ENCODE measurements at places on chromosomes 2 and 18. TPM values are rescaled to one million over a fixed set of nuclear protein-coding genes. Genes with fewer than 3 reads are reported as not detected.

- no peak overlapping the region for H3K27ac ChIP-seq
- no peaks in the 10 kb centered on the region for H3K27me3 ChIP-seq
- H3K4me3 ChIP-seq, result no peak overlapping the region
- no peaks in the 10 kb centered on the region for H3K36me3 ChIP-seq
- no peaks in the 10 kb centered on the region for H3K4me1 ChIP-seq
Measured at GRCh38 chr2:142308744-142309143, 177.9 kb upstream of the LRP1B start.

GRCh38 chr2:105375001-105375561 is 23.8 kb downstream of the FHL2 start:
- peaks cover under 1% of the 10 kb centered on the region for H3K4me1 ChIP-seq
- no peaks in the 10 kb centered on the region for H3K27me3 ChIP-seq
- no peak for DNase-seq
- peak overlapping the region; percentile 30 for H3K27ac ChIP-seq

DNA sequence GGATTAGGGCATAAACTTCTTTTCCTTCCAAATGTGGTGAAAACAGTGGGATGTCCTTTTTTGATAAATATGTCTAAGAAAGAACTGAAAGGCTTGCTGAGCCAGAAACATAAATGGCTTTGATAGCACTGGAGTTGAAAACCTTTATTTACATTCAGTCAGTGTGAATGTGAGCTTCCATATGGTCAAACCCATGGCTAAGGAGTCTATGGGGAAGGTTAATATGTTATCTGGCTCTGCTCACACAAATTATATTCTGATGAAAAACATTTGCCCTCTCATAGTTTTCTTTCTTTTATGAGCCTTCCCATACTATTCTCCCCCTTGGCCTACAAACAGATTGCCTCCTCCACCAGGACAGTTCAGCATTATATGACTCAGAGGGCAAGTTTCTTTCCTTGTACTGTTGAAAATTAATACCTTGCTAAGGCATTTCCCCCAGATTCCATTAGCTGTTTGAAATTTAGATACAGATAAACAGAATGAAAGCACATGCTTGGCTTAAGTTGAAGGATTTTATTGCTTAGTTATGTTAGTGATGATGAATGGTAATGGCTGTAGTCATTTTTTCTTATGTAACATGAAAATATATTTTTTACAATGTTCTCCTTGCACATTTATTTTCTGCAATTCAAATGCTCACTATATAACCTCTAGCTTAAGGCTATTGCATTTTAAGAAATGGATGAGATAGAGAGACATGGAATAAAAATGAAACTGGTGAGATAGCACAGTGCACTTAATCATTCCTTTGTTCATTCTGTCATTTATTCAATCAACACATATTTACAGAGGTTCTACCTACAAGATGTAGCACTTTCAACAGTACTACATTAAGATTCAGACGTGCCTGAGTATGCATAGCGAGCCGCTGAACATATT is 544.1 kb downstream of the LRRTM4 start:
- H3K36me3 ChIP-seq, result no peaks in the 10 kb centered on the region
- H3K4me3 ChIP-seq, result no peak overlapping the region
- no peaks in the 10 kb centered on the region for H3K4me1 ChIP-seq
- H3K27me3 ChIP-seq, result no peaks in the 10 kb centered on the region
- no peak overlapping the region for H3K27ac ChIP-seq

GRCh38 chr2:203201426-203201825 is 37.4 kb upstream of the CYP20A1 start:
- H3K4me3 ChIP-seq, result no peak overlapping the region
- no peak for DNase-seq
- peaks cover 2% of the 10 kb centered on the region for H3K36me3 ChIP-seq
- no peaks in the 10 kb centered on the region for H3K27me3 ChIP-seq

GRCh38 chr2:48601349-48601748 is 16.3 kb upstream of the GTF2A1L start:
- H3K4me3 ChIP-seq, result no peak overlapping the region
- no peaks in the 10 kb centered on the region for H3K36me3 ChIP-seq
- no peak overlapping the region for H3K27ac ChIP-seq
- no peak for DNase-seq
- no peaks in the 10 kb centered on the region for H3K4me1 ChIP-seq
- H3K27me3 ChIP-seq, result no peaks in the 10 kb centered on the region

GRCh38 chr2:9249020-9249800 is 42.6 kb downstream of the ASAP2 start:
- H3K27me3 ChIP-seq, result no peaks in the 10 kb centered on the region
- H3K27ac ChIP-seq, result no peak overlapping the region
- no peak for DNase-seq
- no peaks in the 10 kb centered on the region for H3K36me3 ChIP-seq

DNA sequence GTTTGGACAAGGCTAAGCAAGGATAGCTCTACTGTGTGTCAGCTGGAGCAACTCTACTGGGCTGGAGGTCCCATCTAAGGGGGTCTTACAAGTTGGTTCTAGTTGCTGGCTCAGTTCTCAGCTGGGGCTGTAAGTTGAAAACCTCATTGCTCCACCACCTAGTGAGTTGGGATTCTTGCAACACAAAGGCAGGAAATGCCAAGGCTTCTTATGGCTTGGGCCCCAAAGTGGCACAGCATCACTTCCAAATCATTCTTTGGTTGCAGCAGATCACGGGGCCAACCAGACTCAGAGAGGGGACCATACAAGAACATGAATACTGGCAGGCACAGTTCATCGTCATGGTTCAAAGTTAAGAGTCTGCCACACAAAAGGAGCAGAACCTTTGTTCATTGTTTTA is 332.7 kb downstream of the LRRTM1 start:
- H3K27me3 ChIP-seq, result no peaks in the 10 kb centered on the region
- no peaks in the 10 kb centered on the region for H3K36me3 ChIP-seq
- H3K4me3 ChIP-seq, result no peak overlapping the region
- H3K4me1 ChIP-seq, result no peaks in the 10 kb centered on the region
- no peak overlapping the region for H3K27ac ChIP-seq
- DNase-seq, result no peak

GRCh38 chr2:20937353-20937752 is 106.5 kb downstream of the APOB start:
- H3K27me3 ChIP-seq, result no peaks in the 10 kb centered on the region
- no peak overlapping the region for H3K4me3 ChIP-seq
- no peak overlapping the region for H3K27ac ChIP-seq
- DNase-seq, result no peak
- no peaks in the 10 kb centered on the region for H3K36me3 ChIP-seq

GRCh38 chr18:21914739-21915319 is 174.2 kb downstream of the MIB1 start:
- peak; percentile 37 for DNase-seq
- H3K27ac ChIP-seq, result no peak overlapping the region
- H3K4me3 ChIP-seq, result no peak overlapping the region
- H3K27me3 ChIP-seq, result no peaks in the 10 kb centered on the region
- H3K4me1 ChIP-seq, result no peaks in the 10 kb centered on the region

- H3K36me3 ChIP-seq, result no peaks in the 10 kb centered on the region
- H3K27me3 ChIP-seq, result no peaks in the 10 kb centered on the region
- no peak overlapping the region for H3K4me3 ChIP-seq
- no peak for DNase-seq
- no peak overlapping the region for H3K27ac ChIP-seq
- no peaks in the 10 kb centered on the region for H3K4me1 ChIP-seq
Measured at GRCh38 chr2:113105047-113105785, 22.2 kb upstream of the IL1RN start.

- H3K27me3 ChIP-seq, result no peaks in the 10 kb centered on the region
- H3K4me3 ChIP-seq, result no peak overlapping the region
- no peaks in the 10 kb centered on the region for H3K36me3 ChIP-seq
- DNase-seq, result no peak
- H3K27ac ChIP-seq, result no peak overlapping the region
- no peaks in the 10 kb centered on the region for H3K4me1 ChIP-seq
Measured at GRCh38 chr2:122681626-122682025, 926.2 kb downstream of the TSN start.

- H3K4me3 ChIP-seq, result no peak overlapping the region
- DNase-seq, result no peak
- no peaks in the 10 kb centered on the region for H3K4me1 ChIP-seq
- no peaks in the 10 kb centered on the region for H3K36me3 ChIP-seq
Measured at GRCh38 chr18:68362907-68363306, 352.0 kb downstream of the TMX3 start.

- H3K27me3 ChIP-seq, result no peaks in the 10 kb centered on the region
- no peak for DNase-seq
- H3K4me3 ChIP-seq, result no peak overlapping the region
- H3K27ac ChIP-seq, result no peak overlapping the region
Measured at GRCh38 chr2:71473346-71474031, 20.1 kb downstream of the DYSF start.

- peaks cover 7% of the 10 kb centered on the region for H3K4me1 ChIP-seq
- no peak overlapping the region for H3K27ac ChIP-seq
- DNase-seq, result no peak
- H3K27me3 ChIP-seq, result no peaks in the 10 kb centered on the region
- H3K36me3 ChIP-seq, result no peaks in the 10 kb centered on the region
Measured at GRCh38 chr2:239206042-239206441, 194.8 kb downstream of the HDAC4 start.

- no peaks in the 10 kb centered on the region for H3K4me1 ChIP-seq
- no peak overlapping the region for H3K4me3 ChIP-seq
- DNase-seq, result no peak
- no peaks in the 10 kb centered on the region for H3K36me3 ChIP-seq
- no peaks in the 10 kb centered on the region for H3K27me3 ChIP-seq
- H3K27ac ChIP-seq, result no peak overlapping the region
Measured at GRCh38 chr2:178177066-178177679, 17.1 kb upstream of the OSBPL6 start.

DNA sequence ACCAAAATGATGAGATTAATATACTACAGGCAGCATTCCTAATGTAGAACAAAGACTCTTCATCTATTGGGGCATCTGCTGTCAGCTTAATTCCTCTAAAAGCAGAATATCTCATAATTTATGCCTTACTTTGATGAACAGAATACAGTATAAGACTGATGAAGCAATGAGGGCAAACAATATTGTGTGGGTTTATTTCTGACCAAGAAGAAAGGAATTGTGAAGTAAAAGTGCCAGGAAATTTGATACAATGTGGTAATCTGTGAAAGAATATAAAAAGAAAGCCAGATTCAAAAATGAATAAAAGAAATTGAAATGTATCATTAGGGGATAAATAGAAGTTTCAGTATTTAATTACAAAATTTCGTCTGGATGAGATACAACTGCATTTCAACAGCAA is 78.8 kb upstream of the TTC21B start:
- H3K27me3 ChIP-seq, result no peaks in the 10 kb centered on the region
- H3K27ac ChIP-seq, result no peak overlapping the region
- no peaks in the 10 kb centered on the region for H3K36me3 ChIP-seq
- H3K4me1 ChIP-seq, result no peaks in the 10 kb centered on the region
- no peak overlapping the region for H3K4me3 ChIP-seq
- DNase-seq, result no peak

DNA sequence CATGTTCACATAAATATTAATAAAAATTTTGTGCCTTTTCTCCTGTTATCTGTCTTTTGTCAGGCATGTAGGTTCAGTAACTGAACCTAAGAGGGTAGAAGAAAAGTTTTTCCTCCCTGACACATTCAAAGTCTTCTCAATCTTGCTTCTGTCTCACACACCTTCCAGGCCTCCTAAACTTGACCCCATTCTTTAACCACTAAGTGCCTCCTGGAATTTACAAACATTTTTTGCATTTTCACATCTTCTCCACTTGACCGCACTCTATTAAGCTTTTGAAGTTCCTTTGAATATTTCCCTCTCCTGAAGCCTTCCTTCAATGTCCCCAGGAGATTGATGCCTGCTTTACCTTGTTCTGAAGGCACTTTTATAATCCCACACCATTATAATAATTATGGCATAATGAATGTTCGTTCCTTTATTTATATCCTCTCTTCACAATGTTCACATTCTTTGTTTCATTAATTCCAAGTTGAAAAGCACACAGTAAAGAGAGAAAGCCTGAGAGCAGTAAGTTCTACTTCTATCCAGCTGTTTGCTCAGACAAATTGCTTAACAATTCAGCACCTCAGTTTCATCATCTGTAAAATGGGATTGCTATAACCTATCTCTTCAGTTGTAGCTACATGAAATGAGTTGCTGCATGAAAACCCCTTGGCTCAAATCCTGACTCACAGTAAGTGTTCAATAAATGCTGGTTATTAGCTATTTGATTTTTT is 184.8 kb upstream of the KLHL29 start:
- no peaks in the 10 kb centered on the region for H3K36me3 ChIP-seq
- H3K27me3 ChIP-seq, result no peaks in the 10 kb centered on the region
- H3K4me3 ChIP-seq, result no peak overlapping the region
- no peak overlapping the region for H3K27ac ChIP-seq

DNA sequence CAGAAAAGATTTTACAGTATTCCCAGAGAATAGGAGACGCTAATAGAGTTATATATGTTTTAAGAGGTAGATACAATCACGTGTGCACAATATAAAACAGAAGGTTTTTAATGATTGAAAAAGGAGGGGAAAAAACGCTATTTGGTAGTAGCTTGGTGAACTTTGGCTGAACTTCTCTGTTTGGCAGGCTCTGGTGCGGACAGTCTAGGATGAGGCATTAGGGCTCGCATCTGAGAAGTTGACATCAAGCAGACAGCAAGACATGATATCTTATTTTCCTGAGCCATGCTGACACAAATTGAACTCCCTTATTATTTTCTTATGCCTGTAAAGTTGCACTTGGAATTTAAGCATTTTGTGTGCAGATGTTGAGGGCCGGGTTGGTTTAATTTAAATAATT is 176.6 kb downstream of the EN1 start:
- no peak for DNase-seq
- H3K4me3 ChIP-seq, result no peak overlapping the region
- no peaks in the 10 kb centered on the region for H3K4me1 ChIP-seq

DTNB gene
- total RNA-seq, result 17.8 TPM

FAP gene
- total RNA-seq, result 4.2 TPM

MYO7B gene
- total RNA-seq, result 1.8 TPM

KCNG3 gene
- 6.9 TPM for total RNA-seq

LYPD6B gene
- 9.3 TPM for total RNA-seq

COLEC12 gene
- 4.2 TPM for total RNA-seq

REG3G gene
- total RNA-seq, result 171 TPM

RHOB gene
- total RNA-seq, result 376 TPM

PPM1B gene
- total RNA-seq, result 27.0 TPM

GAREM1 gene
- total RNA-seq, result 16.8 TPM

CPS1 gene
- 2.9 TPM for total RNA-seq
